ENCODE measurements at places on chromosomes 5 and 9.

DNA sequence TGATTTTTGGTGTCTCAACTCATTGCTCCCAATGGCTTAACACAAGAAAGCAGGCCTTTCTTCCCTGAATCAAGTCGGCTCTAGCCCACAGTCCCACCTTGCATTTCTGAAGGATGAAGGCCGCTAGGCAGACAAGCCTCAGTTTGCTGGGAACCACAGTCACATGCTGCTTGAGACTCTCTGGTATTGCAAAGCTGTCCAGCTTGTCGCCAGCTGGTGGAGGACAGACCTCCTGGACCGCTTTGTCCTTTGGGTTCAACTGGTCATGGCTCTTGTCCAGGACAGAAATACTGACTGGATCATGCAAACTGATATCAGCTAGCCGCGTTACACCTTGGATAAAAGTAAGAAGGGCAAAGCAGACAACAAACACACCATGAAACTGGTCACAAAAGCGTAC, 23.1 kb downstream of the DDX31 start:
- no peak for DNase-seq

DNA sequence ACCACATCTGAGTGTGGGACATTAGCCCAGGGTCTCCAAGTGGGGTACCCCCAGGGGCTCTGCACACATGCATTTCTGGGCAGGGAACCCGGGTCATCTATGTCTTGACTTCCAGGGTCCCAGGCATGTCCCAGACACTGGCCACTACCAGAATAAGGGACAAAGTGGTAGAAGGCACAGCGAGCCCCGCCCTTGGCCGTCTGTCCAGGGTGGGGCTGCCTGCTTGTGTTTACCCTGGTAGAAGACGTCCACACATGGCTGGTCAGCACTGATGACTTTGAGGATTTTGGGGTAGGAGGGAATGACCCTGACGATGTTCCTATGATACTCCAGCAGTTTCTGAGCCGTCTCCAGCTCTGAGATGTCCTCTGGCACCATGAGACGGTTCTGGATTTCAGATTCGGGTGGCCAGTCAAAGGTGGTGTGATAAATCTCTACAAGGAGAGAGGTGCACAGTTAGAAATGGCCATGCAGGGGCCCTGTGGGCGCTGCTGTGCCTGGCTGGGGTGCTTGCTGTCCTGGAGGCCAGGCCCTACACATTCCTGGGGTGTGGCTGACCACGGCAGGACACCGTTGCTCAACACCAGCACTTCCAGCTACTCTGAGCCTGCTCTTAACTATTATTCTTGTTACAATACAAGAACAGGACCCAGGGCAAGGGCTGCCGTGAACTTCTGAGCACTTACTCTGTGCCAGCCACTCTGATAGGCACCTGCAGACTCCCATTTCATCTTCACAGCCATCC, 51.3 kb downstream of the AK8 start:
- DNase-seq, result no peak

GRCh38 chr5:107806271-107806670, 135.5 kb upstream of the EFNA5 start:
- no peak for DNase-seq

DNA sequence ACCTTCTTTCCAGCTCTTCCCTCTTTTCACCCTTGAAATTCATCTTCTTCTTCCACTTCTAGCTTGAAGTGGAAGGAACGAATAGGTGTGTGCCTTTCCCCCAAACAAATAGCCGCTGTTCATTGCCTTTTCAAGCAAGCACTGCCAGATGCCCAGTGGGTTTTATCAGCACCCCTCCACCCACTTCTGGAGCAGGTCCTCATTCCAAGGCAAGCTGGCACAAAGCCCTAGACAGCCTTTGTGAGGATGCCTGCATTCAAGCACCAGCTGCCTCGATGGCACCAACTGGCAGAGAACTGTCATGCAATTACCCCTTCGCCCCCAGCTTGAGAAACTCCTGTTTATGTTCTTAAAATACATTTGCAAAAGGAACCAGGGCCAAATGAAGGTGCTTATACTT, 36.5 kb downstream of the SERINC5 start:
- DNase-seq, result no peak

GRCh38 chr5:157471709-157472108, 11.7 kb downstream of the NIPAL4 start:
- DNase-seq, result no peak

- no peak for DNase-seq
Measured at GRCh38 chr9:129865668-129866320, 30.5 kb downstream of the USP20 start.

DNA sequence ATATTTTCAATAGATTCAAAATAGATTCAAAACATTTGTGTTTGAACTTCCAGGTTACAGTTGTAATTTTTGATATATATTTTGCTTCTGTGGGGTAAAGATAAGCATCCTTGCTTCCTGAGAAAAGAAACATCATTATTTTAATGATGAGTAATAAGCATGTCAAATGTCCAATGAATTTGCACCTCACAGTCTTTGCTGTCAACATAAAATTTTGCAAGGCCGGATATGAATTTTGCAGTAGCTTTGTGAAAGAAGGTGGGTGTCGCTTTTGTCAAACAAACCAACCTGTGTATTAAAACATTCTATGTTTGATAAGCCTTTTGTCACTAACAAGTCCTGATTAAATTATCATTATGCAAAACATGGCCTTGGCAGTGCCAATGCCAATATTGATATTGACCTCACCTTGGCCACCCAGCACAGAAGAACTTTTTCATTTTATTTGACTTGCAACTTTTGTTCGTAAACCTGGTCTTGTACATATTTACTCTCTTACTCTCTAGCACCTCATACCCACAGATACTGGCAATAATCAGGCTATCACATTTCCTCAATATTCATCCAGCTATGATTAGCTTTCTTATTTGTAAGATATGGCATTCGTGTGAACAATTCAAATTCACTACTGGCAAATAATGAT, 645.0 kb upstream of the KLF4 start:
- DNase-seq, result no peak

DNA sequence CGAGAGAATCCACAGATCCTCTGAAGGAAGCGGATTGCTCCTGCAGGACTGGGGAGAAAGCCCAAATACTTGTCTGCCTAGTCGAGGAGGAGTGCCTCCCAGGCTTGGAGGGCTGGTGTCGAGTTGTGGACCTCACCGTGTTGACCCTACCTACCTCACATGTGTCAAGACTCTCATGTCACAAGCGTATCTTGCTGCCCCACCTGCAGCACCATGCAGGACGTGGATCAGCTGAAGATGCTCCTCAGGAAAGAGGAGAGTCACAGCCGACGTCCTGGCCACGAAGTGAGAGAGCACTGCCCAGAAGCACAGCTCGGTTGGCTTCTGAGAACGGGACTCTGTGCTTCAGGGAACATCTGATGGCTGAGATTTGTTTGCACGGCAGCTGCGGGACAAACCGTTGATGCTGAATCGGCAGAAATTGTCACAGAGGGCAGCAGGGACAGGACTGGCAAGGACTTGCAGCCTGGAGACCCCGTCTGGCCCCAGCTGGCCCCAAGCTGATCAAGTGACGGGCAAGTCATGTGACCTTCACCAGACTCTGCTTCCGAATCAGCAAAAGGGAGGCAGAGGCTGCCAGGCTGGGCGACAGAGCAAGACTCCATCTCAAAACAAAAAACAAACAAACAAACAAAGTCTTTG, 119.1 kb upstream of the ITGA1 start:
- DNase-seq, result no peak
